ENCODE measurements at places on chromosomes 4 and X. TPM values are rescaled to one million over a fixed set of nuclear protein-coding genes. Genes with fewer than 3 reads are reported as not detected.

DNA sequence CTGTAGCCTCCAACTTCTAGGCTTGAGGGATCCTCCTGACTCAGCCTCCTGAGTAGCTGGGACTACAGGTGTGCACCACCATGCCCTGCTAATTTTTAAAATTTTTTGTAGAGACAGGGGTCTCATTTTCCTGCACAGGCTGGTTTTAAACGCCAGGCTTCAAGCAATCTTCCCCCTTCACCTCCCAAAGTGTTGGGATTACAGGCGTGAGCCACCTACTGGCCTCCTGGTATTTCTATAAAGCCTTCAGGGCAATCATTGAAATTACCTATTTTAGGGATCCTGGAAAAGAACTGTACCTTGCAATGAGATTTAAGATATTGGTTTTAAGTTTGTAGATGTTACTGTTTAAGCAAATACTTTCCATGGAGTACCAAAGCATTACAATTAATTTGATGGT is 13.5 kb upstream of the PLS3 start:
- H3K4me3 ChIP-seq = no peak overlapping the region
- no peaks in the 10 kb centered on the region for H3K36me3 ChIP-seq
- H3K4me1 ChIP-seq = no peaks in the 10 kb centered on the region
- H3K27me3 ChIP-seq = peaks cover 34% of the 10 kb centered on the region

DNA sequence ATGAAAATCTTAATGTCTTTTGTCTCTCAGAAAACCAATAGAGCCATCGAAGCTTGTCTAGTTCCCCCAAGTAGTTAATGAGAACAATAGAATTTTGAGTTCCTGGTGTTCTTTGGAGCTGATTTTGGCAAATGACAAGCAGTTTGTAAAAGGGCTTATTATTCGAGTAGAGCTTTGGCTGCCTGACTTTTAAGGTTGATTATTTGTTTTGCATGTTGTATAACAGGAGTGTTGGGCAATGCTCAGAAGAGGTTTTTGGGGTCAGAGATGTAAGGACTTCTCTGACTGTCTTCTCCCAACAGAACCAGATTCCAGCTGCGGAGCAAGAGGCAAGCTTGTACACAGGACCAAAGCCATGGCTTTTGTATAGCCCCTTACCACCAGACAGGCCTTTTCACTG is 30.0 kb downstream of the ZCCHC12 start:
- no peak overlapping the region for H3K4me3 ChIP-seq
- DNase-seq = no peak
- H3K27ac ChIP-seq = no peak overlapping the region
- H3K4me1 ChIP-seq = no peaks in the 10 kb centered on the region

- H3K4me3 ChIP-seq = no peak overlapping the region
- no peak overlapping the region for H3K27ac ChIP-seq
- H3K36me3 ChIP-seq = no peaks in the 10 kb centered on the region
- H3K27me3 ChIP-seq = no peaks in the 10 kb centered on the region
Measured at GRCh38 chr4:77617203-77617602, 11.6 kb downstream of the CXCL13 start.

- no peak overlapping the region for H3K4me3 ChIP-seq
- no peak for DNase-seq
- H3K27me3 ChIP-seq = peaks cover 95% of the 10 kb centered on the region
- no peak overlapping the region for H3K27ac ChIP-seq
Measured at GRCh38 chrX:72046447-72046846, 85.3 kb downstream of the RTL5 start.

DNA sequence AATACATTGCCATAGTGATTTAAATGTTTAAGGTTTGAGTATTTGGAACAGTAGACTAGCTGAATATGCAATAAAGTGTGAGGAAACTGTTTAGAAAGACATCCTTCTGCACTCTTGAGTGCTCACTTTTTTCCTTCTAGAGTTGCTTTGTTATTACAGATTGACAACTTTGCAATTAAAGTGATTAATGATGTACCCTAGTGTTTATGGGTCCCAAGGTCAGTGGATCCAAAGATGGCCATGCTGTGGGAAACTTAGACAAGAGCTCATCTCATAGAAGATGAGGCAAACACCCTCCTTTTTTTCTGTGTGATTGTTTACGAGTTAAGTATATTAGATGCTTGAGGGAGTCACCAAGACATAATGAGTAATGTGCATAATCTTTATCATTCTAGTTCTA is 118.8 kb downstream of the PDLIM5 start:
- no peaks in the 10 kb centered on the region for H3K27me3 ChIP-seq
- H3K27ac ChIP-seq = no peak overlapping the region
- peaks cover 13% of the 10 kb centered on the region for H3K36me3 ChIP-seq
- no peak overlapping the region for H3K4me3 ChIP-seq
- H3K4me1 ChIP-seq = peaks cover 6% of the 10 kb centered on the region

- H3K4me1 ChIP-seq = peaks cover 22% of the 10 kb centered on the region
- no peak for DNase-seq
Measured at GRCh38 chr4:24252121-24252520, 332.2 kb downstream of the DHX15 start.

- no peak overlapping the region for H3K4me3 ChIP-seq
- no peaks in the 10 kb centered on the region for H3K27me3 ChIP-seq
- no peak for DNase-seq
- no peak overlapping the region for H3K27ac ChIP-seq
- no peaks in the 10 kb centered on the region for H3K36me3 ChIP-seq
- no peaks in the 10 kb centered on the region for H3K4me1 ChIP-seq
Measured at GRCh38 chr4:60682901-60683300, 517.2 kb upstream of the ADGRL3 start.

DNA sequence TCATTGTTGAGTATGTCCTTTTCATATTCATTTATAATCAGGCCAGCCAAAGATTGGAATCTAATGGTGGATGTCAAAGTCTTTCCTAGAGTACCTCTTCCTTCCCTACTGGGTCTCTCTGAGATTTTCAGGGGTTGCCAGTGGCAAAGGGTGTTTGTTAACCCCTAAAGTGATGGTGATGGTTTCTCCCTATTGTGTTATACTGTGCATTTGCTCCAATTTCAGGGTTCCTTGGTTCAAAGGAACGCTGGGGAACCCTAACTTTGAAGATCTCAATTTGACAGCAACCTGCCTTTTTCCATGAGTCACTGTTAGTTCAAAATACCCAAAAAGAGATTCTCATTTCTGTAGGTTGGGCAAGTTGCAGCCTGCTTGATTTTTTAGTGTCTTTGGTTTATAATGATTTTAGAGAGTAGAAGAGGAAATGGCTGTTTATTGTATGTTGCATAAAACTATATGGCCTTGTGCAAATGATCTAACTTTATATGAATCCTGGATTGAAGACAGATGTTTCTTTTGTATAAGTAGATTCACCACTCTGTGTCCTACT is 23.0 kb downstream of the GAB1 start:
- peaks cover 7% of the 10 kb centered on the region for H3K36me3 ChIP-seq
- peak overlapping the region; percentile 58 for H3K27ac ChIP-seq
- H3K4me3 ChIP-seq = peak overlapping the region; percentile 7
- DNase-seq = peak; percentile 53
- peaks cover 57% of the 10 kb centered on the region for H3K4me1 ChIP-seq
- no peaks in the 10 kb centered on the region for H3K27me3 ChIP-seq

DNA sequence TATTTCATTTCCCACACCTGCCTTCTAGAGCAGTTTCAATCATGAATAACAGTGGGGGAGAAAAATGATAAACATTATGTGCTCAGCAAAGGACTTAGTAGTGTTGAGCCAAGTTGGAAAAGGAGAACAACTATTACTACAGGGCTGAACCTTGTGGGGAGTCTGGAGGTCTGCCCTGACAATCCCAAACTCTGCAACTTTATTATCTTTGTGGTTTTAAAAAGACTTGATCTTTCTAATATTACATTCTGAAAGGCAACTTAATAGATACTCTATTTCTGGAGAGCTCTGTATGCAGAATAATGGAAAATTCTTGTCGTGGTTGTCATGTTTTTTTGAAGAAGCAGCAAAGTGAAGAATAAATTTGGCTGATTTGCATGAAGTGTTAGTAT is 116.1 kb downstream of the SPCS3 start:
- H3K36me3 ChIP-seq = no peaks in the 10 kb centered on the region
- no peak for DNase-seq
- H3K4me1 ChIP-seq = peaks cover 21% of the 10 kb centered on the region

GRCh38 chrX:19057856-19058255 is 64.4 kb downstream of the ADGRG2 start:
- no peaks in the 10 kb centered on the region for H3K4me1 ChIP-seq
- H3K36me3 ChIP-seq = peaks cover 5% of the 10 kb centered on the region
- no peak overlapping the region for H3K27ac ChIP-seq
- H3K27me3 ChIP-seq = no peaks in the 10 kb centered on the region
- DNase-seq = no peak
- H3K4me3 ChIP-seq = no peak overlapping the region

GRCh38 chr4:54661686-54662085 is 3.9 kb downstream of the KIT start:
- DNase-seq = peak; percentile 87
- H3K27me3 ChIP-seq = no peaks in the 10 kb centered on the region
- H3K4me3 ChIP-seq = no peak overlapping the region
- no peak overlapping the region for H3K27ac ChIP-seq
- H3K36me3 ChIP-seq = no peaks in the 10 kb centered on the region

GRCh38 chr4:112141366-112142138 is 3.7 kb upstream of the FAM241A start:
- H3K4me1 ChIP-seq = peaks cover 6% of the 10 kb centered on the region
- no peak overlapping the region for H3K4me3 ChIP-seq
- H3K27ac ChIP-seq = peak overlapping the region; percentile 16
- H3K27me3 ChIP-seq = no peaks in the 10 kb centered on the region
- DNase-seq = no peak

GRCh38 chrX:1213971-1214370 is 1.5 kb upstream of the CRLF2 start:
- H3K27ac ChIP-seq = no peak overlapping the region
- no peaks in the 10 kb centered on the region for H3K27me3 ChIP-seq
- H3K4me3 ChIP-seq = no peak overlapping the region
- no peaks in the 10 kb centered on the region for H3K36me3 ChIP-seq

- no peak for DNase-seq
- no peak overlapping the region for H3K27ac ChIP-seq
- H3K36me3 ChIP-seq = no peaks in the 10 kb centered on the region
- H3K27me3 ChIP-seq = no peaks in the 10 kb centered on the region
- peaks cover 10% of the 10 kb centered on the region for H3K4me1 ChIP-seq
- H3K4me3 ChIP-seq = no peak overlapping the region
Measured at GRCh38 chr4:23733476-23733875, 156.4 kb downstream of the PPARGC1A start.

GRCh38 chrX:93868289-93868965 is 194.4 kb downstream of the FAM133A start:
- no peaks in the 10 kb centered on the region for H3K36me3 ChIP-seq
- peaks cover 29% of the 10 kb centered on the region for H3K27me3 ChIP-seq
- DNase-seq = peak; percentile 17
- no peak overlapping the region for H3K4me3 ChIP-seq

GRCh38 chrX:136636121-136636520 is 11.8 kb upstream of the CD40LG start:
- H3K27me3 ChIP-seq = peaks cover 87% of the 10 kb centered on the region
- no peak overlapping the region for H3K27ac ChIP-seq
- no peak overlapping the region for H3K4me3 ChIP-seq

- peaks cover 57% of the 10 kb centered on the region for H3K4me1 ChIP-seq
- H3K4me3 ChIP-seq = no peak overlapping the region
- H3K36me3 ChIP-seq = no peaks in the 10 kb centered on the region
- H3K27ac ChIP-seq = peak overlapping the region; percentile 33
- peak; percentile 63 for DNase-seq
- no peaks in the 10 kb centered on the region for H3K27me3 ChIP-seq
Measured at GRCh38 chrX:154600759-154601374, 15.9 kb downstream of the CTAG1A start.

DNA sequence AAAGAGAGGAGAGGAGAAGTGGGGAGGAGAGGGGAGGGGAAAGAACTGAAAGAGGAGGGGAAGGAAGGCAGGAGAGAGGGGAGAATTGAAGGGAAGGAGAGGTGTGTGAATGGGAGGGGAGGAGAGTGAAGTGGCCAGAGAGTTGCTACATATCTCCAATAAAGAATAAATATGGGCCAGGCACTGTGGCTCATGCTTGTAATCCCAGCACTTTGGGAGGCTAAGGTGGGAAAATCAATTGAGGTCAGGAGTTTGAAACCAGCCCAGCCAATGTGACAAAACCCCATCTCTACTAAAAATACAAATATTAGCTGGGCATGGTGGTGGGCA is 482.4 kb downstream of the NAF1 start:
- peak overlapping the region; percentile 83 for H3K27ac ChIP-seq
- peak overlapping the region; percentile 38 for H3K4me3 ChIP-seq
- H3K27me3 ChIP-seq = no peaks in the 10 kb centered on the region
- peaks cover 19% of the 10 kb centered on the region for H3K4me1 ChIP-seq
- no peak for DNase-seq

DNA sequence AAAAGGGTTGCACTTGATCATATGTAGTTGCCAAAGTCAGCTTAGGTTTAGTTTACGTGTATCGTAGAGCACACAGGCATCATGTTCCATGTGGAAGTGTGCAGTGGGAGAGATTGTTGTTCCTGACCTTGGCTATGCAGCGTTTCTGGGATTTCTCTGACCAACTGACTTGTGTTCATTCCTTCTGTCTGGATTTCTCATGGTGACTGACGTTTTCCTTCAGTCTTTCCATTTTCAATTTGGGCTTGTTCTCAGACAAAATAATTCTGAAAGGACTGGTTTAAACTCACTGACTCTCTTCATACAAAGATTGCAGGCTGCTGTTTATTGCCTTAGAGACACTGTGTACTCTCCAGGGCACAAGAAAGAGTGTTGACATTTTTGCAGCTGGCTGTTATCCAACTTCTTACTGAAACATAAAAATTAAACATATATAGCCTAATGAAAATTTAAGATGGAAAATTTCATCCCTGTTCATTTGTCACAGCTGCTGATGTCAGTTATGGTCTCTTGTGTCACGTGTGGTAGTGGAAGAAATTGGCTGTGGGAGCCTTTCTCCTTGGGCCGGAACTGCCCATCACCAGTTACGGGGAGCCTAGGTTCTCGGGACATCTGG is 95.4 kb downstream of the TNIP2 start:
- H3K27ac ChIP-seq = peak overlapping the region; percentile 67
- H3K36me3 ChIP-seq = peaks cover 94% of the 10 kb centered on the region
- no peak overlapping the region for H3K4me3 ChIP-seq
- DNase-seq = no peak
- no peaks in the 10 kb centered on the region for H3K27me3 ChIP-seq
- H3K4me1 ChIP-seq = peaks cover 19% of the 10 kb centered on the region

Gene ATRX
- total RNA-seq = 70.2 TPM

Gene AIMP1
- 103 TPM for total RNA-seq

Gene TMEM47
- 1.6 TPM for total RNA-seq
